Coronary artery (tissue), 2 donors: ENCODE measurements at places on chromosomes 1 and 21.

DNA sequence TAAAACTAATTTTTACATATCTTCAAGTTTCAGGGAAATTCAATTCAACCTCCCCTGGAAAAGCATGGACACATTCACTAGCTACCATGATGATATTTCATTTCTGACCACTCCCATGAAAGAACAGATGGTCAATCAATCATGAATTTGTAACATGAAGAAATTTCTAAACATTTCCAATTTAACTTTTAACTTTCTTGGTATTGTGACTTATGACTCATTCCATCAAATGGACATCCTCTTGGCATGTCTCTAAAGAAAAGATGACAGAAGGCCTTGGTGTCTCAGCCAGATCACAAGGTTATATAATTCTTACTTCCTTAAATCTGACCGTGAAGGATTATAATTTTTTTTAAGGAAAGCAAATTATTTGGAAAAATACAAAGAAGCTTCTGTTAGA is 10.5 kb upstream of the MCOLN3 start:
- DNase-seq: no peak

DNA sequence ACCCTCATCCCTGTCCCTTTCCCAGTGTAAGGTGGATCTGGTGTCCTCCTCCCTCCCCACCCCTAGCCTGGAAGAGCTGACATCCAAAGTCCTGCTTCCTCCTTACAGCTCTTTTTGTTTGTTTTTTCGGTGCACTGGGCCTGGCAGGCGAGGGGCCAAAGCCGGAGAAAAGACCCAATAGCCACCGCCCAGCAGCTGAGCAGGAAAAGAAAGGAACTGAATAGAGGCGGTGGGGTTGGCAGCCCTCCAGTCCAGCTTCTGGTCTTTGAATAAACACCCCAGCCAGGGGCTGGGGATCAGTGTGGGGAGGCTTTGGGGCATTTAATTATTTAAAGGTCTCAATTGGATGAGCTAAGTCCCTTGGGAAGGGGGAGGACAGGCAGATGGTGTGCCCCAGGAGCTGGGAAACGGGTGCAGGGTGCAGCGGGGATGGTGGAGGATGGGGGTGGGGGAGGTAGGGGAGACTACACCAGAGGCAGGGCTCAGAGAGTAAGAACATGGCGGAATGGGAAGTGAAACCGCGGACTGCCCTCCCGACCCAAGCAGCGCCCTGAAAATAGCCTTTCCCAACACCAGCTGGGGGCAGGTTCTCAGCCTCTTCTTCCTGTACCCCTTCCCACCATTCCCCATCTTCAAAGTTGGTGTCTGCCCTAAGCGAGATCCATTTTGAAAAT is 20.2 kb downstream of the BTG2 start:
- no peak for DNase-seq

DNA sequence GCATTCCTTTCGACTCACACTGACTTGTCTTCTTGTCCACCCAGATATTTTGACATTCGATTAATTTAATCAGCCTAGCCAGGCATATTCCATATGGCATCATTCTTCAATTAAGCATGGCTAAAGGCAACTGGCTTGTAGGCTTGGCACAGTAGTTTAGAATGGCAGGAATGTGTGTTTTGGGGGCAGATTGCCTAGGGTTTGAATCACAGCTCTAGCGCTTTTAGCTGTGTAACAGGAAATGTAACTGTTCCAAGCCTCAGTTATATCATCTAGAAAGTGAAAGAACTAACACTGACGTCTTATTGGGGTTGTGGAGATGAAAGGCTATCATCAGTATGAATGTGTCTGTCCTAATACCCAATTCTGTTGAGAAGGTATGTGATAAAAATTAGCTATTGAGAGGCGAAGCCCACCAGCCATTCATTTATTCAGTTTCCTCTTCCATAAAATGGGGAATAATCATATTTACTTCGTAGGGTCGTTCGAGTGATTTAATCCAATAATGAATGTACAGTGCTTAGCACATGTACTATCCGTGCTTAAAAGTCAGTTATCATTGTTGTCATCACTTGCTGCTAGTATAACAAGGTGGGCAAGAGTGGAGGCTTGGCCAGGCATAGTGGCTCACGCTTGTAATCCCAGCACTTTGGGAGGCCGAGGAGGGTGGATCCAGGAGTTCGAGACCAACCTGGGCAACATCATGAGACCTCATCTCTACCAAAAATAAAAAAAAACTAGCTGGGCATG is 41.6 kb upstream of the GRHL3 start:
- no peak for DNase-seq

GRCh38 chr1:54120698-54121481 is 31.9 kb downstream of the CDCP2 start:
- DNase-seq: no peak

DNA sequence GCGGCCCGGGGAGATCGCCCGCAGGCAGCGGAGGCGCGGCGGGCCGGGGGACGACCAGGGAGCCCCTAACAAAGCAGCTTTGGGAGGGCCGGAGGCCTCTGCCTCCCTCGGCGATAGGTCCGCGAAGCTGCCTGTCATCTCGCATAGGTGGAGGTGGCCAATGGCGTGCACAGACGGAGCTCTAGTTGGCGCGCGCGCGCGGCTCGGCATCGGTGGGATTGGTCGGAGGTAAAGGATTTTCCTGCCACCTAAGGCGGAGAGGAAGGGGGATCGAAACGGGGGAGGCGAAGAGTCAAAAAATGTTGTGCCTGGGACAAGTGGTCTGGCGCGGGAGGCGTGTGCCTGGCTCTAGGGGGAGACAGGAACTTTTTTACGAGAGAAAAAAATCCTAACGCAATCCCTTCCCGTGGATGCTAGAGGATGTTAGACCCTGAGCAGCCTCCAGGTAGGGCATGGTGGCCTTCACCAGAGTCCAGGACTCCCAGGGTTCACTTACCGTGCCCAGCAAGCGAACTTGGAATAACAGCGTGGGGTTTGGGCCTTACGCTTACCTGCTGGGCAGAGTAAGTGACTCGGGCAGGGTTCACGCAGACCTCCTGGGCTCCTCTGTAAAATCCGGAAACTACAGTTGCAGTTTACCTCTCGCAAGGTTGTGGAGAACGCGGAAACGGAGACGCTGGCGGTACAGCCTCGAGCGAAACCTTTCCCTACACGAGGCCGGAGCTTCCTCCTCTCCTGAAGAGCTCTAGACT is 99.9 kb upstream of the SOD1 start:
- DNase-seq: peak; percentile 81

DNA sequence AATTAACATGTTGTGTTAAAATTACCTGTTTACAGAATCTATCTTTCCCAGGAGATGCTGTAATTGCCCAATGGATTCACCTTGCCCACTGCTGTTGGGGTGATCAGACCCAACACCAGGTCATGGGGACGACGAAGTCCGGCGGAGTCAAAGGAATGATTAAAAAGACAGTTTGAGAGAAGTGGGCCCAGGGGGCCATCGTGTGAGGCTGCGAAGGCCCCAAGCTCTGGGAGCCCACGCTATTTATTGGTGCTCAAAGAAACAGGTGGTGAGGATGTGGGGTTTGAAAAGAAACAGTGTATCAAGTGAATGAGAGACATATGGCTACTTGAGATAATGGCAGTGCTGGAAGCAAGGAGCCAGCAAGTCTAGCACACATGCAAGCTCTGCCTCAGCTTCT is 16.3 kb upstream of the L1TD1 start:
- DNase-seq: no peak

GRCh38 chr1:5904551-5904950 is 87.7 kb downstream of the NPHP4 start:
- DNase-seq: peak; percentile 19

- no peak for DNase-seq
Observed at GRCh38 chr1:9349331-9349851, 56.7 kb downstream of the SPSB1 start.

DNA sequence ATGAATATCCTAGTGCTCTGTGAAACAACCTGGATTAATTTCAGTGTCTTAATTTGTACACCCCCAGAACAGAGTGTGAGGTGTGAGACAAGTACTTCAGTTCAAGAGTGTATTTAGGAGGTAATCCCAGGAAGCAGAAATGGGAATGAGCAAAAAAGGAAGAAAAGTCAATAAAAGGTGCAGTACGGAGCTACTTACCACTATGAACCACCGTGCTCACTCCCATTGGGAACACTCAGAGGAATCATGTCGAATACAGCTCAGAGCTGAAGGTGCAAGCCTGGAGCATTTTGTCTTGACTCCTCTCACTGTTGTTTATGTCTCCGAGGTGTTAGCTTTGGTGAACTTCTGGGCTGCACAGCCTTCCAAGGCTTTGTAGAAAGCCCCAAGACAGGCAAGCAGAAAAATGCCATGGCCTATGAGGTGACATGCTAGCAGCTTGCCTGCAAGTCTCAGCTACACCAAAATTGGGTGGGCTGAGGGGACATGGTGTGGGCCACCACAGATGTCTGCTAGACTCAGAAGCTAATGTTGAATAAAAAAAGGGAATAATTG is 7.4 kb upstream of the SVBP start:
- no peak for DNase-seq

DNA sequence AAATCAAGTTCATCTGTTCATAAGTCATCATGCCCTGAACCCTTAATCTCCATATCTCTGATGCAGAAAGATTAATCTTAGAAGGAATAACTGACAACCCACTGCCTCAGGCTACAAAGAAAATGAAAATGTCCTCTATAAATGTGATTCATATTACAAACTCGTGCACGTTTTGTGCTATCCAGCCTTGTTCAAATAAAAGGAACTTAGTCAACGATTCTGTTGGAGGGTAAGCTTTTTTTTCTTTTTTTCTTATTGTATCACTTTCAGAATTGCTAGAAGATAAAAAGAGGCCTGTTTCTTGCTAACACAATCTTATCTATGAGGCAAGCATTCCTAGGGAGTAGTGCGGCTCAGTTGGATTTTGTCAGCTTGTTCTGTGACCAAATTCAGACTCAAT is 228.4 kb downstream of the TM2D1 start:
- no peak for DNase-seq

DNA sequence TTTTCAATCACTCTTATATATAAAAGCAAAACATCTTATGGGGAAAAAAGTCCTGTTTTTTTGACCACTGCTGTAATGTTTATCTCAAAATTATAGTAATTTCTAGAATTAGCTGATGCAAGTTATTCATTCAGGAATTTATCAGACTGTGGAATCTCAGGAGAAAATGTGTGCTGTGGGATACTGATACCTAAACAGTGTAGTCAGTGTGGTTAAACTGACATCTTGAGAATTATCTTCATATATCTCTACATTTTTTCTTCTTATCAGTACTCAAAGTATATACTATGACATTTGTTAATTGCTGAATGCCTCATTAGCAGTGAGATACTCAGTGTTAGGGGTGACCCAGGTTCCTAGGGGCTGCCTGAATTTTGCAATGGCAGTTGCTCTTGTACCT is 839.3 kb downstream of the KCNT2 start:
- no peak for DNase-seq

DNA sequence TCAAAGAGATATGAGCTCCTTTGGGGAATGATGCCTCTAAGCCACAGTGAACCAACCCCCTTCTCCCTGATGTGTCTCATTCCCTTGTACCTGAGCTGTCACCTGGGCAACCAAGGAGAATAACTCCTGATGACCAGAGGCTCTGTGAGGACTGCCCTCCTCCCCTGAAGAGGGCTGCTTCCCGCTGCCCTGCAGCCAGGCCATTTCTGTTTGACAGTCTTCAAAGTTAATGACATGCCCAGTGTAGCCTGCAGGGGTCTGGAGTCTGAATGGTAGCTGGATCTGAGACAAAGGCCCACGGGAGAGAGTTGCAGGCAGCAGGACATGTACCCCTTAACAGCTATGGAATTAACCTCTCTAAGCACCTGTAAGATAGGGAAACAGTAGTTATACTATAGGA is 3.4 kb upstream of the SLFNL1 start:
- no peak for DNase-seq

GRCh38 chr21:41775149-41775472 is 8.3 kb upstream of the RIPK4 start:
- no peak for DNase-seq

GRCh38 chr1:192763756-192764155 is 45.1 kb upstream of the RGS2 start:
- no peak for DNase-seq

GRCh38 chr21:46038341-46038829 is 56.8 kb downstream of the COL6A1 start:
- DNase-seq: no peak

DNA sequence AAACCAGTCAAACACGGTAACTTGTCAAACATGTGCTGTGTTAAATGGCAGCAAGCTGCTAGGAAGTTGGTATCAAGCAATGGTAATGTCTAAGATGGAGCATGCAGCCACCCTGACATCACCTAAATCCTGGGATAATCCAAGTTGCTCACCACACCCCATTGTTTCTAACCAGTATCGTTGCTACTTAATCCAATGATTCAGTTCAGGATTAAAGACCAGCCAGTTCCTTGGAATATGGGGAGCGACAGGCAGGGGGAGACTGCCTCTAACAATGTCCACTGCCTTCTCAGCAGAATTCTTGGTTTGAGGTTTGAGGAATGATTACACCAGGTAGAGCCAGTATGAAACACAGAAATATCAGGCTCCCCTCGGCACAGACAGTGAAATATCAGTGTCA is 122.1 kb upstream of the IFFO2 start:
- DNase-seq: no peak
